Posterior cingulate gyrus (tissue), 11 donors: ENCODE measurements at places on chromosomes 6 and 20.

DNA sequence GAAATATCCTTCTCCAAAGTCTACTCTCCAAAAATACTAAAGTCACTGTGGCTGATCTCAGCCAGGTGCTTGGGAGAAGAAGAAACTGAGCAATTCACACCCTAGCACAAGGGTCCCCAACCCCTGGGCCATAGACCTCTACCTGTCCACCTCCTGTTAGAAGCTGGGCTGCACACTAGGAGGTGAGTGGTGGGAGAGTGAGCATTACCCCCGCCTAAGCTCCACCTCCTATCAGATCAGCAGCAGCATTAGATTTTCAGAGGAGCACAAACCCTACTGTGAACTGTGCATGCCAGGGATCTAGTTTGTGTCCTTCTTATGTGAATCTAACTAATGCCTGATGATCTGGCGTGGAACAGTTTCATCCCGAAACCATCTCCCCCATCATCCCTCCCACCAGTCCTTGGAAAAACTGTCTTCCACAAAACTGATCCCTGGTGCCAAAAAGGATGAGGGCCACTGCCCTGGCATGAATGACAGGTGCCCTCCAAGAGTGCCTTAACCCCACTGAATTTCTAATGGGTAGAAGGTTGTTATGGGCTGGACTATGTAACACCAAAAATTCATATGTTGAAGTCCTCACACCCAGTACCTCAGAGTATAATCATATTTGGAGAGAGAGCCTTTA is 109.2 kb upstream of the CDYL start:
- DNase-seq = no peak

- DNase-seq = no peak
Measured at GRCh38 chr20:36676701-36677421, 30.9 kb upstream of the SLA2 start.

GRCh38 chr6:14149739-14150130 is 32.2 kb downstream of the CD83 start:
- DNase-seq = no peak

GRCh38 chr6:152318278-152318677 is 318.9 kb downstream of the SYNE1 start:
- DNase-seq = no peak

DNA sequence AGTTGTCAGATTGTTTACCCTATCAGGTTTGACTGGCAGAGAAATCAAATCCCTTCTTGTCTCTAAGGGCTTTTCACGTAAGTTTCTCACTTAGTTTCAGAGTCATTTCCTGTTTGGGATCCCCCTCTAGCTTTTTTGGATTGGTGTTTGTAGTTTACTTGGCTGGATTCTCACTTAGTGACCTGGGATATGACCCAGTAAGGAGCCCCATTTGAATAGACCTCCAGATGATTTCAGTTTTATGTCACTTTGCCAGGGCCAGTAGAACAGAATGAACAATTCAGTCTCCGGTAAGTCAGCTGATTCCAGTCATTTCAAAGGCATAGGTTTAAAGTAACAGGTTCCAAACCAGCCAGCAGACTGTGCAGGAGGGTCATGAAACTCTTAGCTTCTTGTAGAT is 8.2 kb downstream of the FAM135A start:
- DNase-seq = no peak

DNA sequence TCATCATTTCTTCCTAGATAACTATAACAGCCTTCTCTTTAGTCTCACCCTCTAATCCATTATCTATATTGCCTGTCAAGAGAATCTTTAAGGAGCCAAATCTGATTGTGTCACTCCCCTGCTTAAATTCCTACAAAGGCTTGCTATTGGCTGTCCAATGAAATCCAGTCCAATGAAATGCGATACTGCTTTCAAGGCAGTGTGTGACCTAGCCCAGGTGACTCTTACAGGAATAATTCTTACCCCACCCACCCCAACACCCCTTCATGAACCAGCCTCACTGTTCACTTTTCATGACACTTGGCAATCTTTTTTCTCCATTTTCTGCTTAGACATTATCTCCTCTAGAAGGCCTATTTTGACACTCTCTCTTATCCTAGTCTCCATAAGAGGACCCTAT is 163.3 kb upstream of the MARCKS start:
- DNase-seq = no peak

- no peak for DNase-seq
Measured at GRCh38 chr20:35062478-35062877, 30.1 kb downstream of the TRPC4AP start.

DNA sequence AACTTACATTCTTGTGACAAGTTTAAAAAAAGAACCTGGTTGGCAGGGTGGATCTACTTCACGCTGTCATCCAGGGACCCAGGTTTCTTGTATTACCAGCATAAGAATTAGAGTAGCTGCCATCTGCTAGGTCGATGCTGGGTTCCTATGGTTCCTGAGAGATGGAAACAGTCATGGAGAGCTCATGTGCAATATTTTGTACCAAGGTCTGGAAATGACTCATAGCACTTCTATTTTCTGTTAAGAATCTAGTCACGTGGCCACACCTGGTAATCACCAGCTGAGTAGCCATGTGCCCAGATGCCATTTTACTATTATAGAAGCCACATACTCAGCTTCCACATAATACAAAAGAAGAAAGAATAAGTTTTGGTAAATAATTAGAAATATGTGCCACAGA is 171.3 kb downstream of the CD83 start:
- DNase-seq = no peak
